ENCODE measurements at places on chromosomes 11 and 22.

GRCh38 chr11:17985517-17985916, 27.3 kb downstream of the SERGEF start:
- no peak for DNase-seq

GRCh38 chr11:121311373-121311772, 18.8 kb downstream of the SC5D start:
- no peak for DNase-seq

DNA sequence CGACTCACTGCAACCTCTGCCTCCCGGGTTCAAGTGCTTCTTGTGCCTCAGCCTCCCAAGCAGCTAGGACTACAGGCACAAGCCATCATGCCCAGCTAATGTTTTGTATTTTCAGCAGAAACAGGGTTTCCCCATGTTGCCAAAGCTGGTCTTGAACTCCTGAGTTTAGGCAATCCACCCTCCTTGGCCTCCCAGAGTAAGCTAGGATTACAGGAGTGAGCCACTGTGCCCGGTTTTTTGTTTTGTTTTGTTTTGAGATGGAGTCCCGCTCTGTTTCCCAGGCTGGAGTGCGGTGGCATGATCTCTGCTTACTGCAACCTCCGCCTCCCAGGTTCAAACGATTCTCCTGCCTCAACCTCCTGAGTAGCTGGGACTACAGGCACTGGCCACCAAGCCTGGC, 41.0 kb downstream of the CELF1 start:
- no peak for DNase-seq

- DNase-seq = no peak
These were observed 12.3 kb downstream of the RELT start for GRCh38 chr11:73388265-73389133.
